T-helper 1 cell (primary cell): ENCODE measurements at places on chromosomes 6 and 20.

GRCh38 chr20:13221313-13221672 is 219 bp downstream of the ISM1 start:
- peak; percentile 6 for DNase-seq

DNA sequence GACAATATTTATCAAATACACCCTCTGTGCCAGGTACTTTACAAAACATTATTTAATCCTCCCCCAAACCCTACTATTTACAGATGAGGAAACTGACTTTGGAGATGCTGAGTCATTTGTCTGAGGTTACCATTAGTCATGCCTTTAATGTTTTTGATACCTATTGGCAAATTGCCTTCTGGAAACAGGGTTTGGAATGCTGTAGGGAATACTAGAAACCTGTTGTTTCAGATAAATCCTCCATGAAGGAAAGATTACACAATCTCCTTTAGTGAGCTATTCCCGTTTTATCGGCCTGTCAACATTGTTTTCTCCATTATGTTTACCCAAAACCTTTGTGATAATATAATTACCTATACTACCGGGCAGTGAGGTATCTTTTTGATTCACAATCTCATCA is 93.6 kb upstream of the ADGRF1 start:
- DNase-seq: no peak

GRCh38 chr6:25172819-25173218 is 106.4 kb upstream of the CARMIL1 start:
- DNase-seq: no peak

DNA sequence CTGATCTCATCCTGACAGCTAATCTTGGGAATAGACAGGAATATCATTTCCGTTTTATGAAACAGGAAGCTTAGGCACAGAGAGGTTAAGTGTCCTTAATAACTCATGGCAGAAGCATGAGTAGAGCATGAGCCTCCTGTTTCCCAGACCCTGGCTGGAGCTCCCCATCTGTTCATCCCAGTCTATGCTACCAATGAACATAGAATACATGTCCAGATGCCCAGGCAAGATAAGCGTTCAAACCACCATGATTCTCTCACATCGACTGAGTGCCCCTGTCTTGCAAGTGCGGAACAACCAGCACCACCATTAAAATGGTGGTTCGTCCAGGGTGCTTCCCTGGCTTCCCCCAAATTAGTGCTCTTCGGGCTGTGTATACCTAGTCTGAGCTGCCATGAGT is 217.1 kb downstream of the FARS2 start:
- DNase-seq: no peak

DNA sequence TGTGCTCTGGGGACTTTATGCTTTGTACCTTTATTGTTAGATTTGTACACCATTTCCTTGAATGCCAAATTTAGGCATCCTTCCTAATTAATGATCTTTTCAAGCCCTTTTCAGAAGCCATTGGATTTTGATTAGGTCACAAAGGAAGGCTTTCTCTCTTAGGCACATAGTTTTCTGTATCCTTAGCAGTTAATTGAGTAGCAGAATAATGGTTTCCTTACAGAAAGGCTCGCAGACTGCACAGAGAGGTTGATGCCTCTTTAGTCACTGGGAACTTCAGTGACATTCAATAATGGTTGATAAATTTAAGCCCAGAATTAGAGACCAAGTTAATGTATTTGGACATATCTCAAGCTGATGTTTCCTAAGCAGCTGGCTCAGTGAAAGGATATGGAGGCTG is 139.1 kb upstream of the VGLL2 start:
- no peak for DNase-seq

DNA sequence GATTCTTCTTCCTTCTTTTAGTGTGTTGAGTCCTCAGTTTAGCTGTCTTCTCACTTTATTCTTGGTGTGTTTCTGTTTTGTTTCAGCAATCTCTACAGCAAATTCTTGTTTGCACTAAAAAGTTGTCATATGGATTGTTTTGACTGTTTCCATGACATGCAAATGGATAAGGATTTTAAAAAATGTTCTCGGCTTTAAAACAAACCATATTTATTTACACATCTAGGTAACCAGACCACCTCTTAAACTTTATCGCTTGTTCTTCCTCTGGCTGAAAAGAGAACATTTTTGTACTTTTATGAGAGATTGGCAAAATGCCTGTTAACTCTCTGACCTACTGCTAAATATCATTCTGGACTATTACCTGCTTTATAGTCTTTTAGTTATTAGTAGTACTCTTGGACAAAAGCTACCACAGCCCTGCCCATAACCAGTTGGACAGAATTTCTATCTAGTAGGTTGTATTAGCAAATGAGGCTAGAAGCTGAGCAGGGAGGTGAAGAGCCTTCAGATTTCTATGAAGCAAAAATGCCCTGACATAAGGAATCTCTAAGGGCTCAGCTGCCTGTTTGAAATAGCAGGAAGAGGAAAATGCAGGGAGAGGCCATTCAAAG is 268.3 kb downstream of the CD109 start:
- no peak for DNase-seq

DNA sequence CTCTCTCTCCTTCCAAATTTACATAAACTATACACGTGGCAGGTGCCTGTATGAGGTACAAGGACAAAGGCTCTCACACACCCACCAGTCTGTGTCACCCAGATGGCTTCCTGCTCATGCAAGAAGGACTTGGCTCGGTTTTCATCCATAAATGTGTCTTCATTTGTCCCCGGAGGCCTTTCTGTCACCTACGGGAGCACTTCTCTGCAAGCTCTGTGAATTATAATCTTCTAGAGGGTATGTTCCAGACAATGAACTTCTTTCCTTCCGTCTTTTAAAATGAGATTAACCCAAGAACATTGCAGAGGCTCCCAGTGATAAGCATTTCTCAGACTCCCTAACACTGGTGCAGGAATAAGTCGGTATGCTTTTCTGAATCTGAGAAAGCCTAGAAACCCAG is 123.6 kb downstream of the PTPRT start:
- DNase-seq: no peak

GRCh38 chr20:62918831-62919230 is 7.5 kb downstream of the DIDO1 start:
- DNase-seq: no peak

DNA sequence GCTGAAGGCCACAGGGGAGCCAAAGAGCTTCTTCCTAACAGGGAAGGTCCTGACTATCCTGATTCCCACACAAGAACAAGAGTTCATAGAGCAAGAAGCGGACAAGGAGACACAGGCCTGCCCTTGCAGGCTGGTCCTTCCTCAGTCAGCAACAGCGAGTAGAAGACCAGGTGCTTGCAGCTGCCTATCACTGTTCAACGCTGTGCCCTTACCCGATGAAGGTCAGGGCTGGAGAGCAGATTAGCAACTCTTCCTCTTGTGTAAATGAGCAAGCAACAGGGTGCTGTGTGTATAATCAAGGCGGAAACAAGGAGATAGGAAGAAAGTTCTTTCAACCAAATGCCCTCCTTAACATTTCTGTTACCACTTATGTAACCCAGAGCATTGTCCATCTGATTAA is 115.3 kb upstream of the SPACA1 start:
- no peak for DNase-seq

DNA sequence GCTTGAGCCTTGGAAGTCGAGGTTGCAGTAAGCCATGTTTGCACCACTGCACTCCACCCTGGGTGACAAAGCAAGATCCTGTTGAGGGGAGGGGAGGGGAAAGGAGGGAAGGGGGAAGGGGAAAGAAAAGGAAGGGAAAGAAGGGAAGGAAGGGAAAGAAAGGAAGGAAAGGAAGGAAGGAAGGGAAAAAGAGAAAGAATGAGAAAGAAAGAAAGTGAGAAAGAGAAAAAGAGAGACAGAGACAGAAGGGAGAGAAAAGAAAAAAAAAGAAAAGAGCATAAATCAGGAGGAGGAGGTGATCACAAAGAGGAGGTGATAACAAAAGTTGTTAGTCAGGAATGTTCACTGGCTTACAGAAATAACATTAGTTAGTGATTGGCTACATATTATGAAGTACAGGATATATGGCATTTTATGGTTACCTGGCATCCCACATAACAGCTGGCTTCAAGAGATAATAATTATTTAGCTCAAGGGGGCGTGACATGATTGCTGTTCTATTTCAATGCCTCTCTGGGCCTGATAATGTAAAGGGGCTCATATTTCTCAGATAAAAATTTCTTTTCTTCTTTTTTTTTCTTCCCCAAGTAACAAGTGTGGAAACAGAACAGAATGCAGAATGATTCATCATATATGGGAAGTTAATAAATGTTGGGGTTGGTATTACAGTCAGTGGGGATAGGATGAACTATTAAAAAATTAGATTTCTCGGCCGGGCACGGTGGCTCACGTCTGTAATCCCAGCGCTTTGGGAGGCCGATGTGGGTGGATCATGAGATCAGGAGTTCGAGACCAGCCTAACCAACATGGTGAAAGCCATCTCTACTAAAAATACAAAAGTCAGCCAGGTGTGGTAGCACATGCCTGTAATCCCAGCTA is 27.1 kb downstream of the SAMHD1 start:
- DNase-seq: no peak

DNA sequence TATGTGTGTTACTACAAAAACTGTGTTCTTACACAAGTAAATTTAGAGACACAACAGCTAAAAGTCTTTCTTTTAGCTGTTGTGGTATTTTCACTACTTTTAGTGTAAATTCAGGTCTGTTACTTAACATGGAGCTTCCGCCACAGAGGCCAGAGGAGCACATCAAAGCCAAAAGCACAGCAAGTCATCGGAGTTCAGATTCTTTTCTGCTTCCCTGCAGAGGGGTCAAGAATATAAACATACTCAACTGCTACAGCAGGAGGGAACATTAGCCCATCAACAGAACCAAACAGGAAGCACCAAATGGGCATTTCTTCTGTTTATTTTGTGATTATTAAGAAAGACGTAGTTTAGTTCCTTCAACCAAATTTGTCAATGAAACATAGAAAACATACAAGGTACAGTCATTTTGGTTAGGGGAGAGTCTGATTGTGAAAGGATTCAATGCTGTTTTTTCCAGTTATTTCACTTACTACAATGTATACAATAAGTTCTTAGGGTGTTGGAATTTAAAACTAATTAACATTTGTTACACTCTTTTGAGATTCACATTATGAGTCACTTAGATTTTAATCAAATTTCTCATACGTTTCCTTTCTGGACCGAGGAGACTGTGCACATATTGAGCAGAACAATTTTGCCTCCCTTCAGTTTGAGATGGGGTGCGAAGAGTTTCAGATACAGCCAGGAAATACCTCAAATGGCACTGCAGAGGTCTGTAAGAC is 42.8 kb upstream of the DSE start:
- no peak for DNase-seq

DNA sequence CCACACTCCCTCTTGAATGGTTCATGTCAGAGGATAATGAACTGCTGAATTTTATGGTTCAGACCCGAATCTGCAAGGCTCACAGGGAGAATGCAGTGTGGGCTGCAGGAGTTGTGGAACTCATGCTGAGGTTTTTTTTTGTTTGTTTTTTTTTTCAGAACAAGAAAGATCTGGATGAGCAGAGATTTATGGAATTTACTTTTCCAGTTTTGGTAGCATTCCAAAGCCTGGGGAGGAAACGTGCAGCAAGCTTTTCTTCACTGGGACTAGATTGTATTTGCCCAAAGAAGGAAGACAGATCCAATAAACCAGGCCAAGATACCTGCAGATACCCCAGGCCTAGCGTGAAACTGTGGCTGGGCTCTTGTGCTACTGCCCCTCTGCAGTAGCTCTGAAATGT is 223.9 kb upstream of the TAB2 start:
- DNase-seq: no peak

GRCh38 chr20:24745206-24745605 is 203.9 kb upstream of the CST7 start:
- no peak for DNase-seq
